ENCODE measurements at places on chromosomes 7 and 10.

DNA sequence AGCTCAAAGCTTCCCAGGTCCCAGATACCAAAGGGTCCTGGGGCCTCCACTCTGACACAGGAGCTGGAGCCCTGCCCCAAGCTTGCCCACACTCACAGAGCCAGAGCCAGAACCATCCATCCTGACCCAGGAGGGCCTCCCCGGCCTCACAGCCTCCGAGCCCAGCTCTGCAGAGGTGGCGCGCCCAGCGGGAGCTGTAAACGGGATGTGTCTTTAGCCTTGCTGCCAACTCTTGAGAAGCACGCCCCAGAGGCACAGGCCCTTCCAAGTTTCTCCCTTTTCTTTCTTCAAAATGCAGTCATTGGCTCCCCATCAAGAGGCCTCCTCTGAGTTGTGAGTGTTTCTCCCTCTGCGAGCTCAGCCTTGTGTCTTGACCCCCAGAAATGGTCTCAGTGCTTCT lies 75.0 kb downstream of the PDGFA start:
- no peak for DNase-seq

- peak; percentile 51 for DNase-seq
Measured at GRCh38 chr7:139648941-139649425, 125.5 kb downstream of the CLEC2L start.

DNA sequence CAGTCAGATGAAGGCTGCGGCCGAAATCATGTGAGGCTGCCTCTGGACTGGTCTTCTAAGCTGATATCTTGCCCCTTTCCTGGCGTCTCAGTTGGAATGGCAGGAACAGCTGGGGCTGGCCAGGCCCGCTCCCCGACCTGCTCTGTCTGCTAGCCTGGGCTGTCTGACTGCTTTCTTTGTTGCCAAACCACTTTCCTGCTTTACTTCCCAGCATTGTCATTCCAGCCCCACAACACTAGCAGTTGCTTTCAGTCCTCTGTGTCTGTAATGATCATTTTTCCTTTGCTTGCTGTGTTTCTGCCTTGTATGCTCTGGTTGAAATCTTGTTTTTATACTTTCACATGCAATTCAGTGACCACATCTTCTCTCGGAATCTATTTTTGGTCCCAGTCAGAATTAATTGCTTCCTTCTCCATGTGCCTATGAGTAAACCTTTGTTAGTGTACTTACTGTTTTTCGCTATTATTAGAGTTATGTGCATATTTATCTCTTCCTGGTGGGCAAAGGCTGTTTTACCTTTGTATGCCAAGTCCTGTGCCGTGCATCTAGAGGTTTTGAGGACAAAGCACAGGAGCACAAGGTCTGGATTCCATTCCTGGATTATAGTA lies 21.6 kb downstream of the PRPF18 start:
- no peak for DNase-seq

GRCh38 chr10:58700591-58700990 lies 187.9 kb downstream of the BICC1 start:
- DNase-seq = no peak

- no peak for DNase-seq
Measured at GRCh38 chr7:98224701-98225181, 13.5 kb downstream of the BHLHA15 start.

GRCh38 chr7:117791877-117792780 lies 81.1 kb downstream of the CTTNBP2 start:
- DNase-seq = no peak
